Stomach (tissue), 19 donors: ENCODE measurements at places on chromosomes 12 and 14. TPM values are rescaled to one million over a fixed set of nuclear protein-coding genes. Genes with fewer than 3 reads are reported as not detected.

GRCh38 chr14:105398726-105399465 lies 558 bp downstream of the TEX22 start:
- DNase-seq: no peak

DNA sequence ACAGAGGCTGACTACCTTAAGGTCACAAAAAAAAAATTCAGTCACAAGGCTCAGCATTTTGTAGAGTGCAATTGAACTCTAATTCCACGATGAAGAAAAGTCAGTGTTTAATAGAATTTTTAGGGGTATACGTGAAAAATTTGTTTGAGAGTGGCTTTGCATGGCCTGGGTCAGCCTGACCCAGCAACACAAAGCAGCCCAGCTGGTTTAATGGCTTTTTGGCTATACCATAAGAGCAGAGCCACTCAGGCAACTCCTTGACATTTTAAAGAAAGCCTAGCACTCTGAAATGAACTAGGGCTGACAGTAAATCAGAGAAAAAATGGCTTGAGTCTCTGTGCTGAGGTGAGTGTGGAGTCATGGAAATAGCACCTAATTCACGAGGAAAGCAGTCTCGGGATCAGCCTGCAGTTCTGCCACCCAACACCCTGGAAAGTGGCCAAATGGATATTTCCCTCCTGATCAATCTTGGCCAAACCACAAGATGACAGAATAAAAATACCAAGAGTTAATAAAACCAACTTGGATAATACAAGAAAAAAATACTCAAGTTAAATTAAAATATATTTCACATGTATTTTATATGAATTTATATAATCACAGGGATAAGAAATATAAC lies 59.5 kb downstream of the GALNT4 start:
- DNase-seq: no peak

- DNase-seq: no peak
Measured at GRCh38 chr12:98090731-98091130, 424.7 kb upstream of the TMPO start.

SELPLG gene
- 6.1 TPM for total RNA-seq

DNAJC22 gene
- total RNA-seq: 3.1 TPM

DNA sequence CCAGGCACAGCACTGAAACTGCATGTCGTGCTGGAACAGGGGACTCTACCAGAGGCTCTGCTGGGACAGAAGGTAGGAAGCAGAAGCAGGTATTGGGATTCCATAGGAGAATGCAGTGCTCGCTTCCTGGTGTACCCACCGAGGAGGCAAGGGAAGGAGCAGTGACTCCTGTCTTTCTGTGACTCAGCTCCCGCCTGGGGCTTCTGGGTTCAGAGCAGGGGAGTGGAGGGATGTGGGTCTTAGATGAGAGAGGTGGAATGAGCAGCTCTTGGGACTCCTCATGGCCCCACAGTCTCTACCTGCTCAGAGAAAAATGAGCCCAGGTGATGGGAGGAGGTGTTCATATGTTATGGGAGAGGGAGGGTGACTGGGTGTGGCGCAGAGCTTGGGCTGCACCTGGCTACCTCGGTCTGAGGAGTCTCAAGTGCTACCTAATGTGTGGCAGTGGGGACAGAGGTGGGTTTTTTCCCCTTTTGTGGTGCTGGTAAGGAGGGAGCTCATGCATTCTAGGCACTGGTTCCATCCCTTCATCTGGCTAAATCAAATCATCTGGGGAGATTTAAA lies 26.3 kb downstream of the WNT5B start:
- DNase-seq: no peak

- DNase-seq: no peak
Measured at GRCh38 chr12:41174602-41175001, 13.5 kb upstream of the PDZRN4 start.

GRCh38 chr12:131903270-131904255 lies 9.1 kb downstream of the ULK1 start:
- DNase-seq: no peak

GPR84 gene
- total RNA-seq: not detected

DNA sequence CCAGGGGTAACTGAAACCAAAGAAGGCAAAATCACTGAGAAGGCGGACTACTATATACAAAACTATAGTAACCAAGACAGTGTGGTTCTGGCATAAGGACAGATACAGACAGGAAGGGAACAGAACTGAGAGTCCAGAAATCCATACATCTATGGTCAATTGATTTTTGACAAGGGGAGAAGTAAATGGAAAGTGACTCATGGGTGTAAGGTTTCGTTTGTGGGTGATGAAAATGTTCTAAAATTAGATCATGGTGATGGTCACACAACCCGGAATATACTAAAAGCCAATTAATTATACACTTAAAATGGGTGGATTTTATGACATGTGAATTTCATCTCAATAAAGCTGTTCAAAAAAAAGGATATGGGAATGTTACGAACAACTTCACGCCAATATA lies 18.7 kb downstream of the ANGEL1 start:
- no peak for DNase-seq

DNA sequence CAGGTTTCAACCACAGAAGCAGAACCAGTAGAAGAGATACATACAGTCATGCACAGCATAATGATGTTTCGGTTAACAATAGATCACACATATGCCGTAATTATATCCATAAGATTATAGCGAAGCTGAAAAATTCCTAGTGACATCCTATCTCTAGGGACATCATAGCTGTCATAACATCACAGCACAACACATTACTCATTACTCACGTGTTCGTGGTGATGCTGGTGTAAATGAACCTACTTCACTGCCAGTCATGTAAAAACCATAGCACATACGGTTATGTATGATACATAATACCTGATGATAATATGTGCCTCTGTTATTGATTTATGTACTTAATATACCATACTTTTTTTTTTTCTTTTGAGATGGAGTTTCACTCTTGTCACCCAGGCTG lies 44.7 kb downstream of the KLRG1 start:
- no peak for DNase-seq

GRCh38 chr14:65137648-65138307 lies 35.5 kb upstream of the MAX start:
- DNase-seq: no peak

DNA sequence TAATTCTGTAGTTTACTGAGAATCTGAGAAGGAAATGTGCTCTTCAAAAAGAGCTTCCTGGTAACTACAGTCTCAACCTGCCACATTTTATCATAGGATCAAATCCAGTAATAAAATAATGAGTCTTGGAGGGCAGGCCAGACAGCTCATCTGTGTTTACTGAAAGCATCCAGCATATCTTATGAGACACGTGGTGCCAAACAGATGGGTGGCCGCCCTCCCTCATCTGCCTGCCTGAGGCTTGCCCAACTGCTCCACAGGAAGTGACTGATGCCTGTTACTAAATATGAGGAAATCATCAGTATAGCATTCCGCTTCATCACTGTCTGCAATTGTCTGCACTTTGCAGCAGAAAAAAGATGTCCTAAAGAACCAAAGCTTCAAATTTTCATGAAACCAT lies 13.5 kb downstream of the DHRS7 start:
- peak; percentile 59 for DNase-seq

DNA sequence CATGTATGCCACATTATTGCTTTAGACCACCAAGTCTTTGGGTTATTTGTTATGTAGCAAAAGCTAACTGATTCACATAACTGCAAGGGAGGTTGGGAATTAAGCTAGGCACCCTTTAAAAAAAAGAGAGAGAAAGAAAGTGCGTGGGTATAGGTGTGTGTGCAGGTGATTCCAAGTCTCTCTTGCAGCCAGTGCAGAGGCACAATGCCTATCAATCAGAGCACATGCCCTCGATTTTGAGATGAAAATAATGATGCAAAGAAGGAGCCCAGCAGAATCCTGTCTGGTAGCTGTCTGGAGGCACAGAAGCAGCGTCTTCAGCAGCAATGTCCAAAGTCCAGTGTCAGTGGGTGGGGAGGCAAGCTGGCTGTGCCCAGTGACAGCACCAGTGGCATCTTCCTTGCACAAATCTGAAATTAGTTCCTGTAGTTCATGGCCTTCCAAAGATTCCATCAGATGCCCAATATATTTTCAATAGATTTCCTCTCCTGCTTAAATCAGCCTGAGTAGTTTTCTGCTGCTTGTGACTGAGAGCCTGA lies 62.4 kb upstream of the TBPL2 start:
- no peak for DNase-seq

TAS2R13 gene
- 6.7 TPM for total RNA-seq

DNA sequence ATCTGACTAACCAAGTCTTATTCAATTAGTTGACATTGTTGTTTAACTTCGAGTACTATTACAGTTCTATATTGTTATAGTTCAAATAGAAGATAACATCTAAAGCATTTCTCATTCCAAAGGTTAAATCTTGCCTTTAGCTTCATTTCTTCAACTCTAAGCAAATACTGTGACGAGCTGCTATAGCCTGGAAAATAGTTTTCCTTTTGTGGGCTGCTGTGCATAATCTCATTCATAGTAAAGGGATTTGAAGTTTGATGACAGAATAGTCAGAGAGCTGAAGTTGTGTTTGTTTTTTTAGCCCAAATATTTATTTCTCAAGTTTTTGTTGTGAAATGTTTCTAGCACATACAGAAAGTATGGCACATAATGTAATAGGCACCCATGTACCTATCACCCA lies 13.4 kb downstream of the PSEN1 start:
- no peak for DNase-seq

- DNase-seq: peak; percentile 30
Measured at GRCh38 chr12:3752096-3752709, 706 bp downstream of the CRACR2A start.

- DNase-seq: no peak
Measured at GRCh38 chr12:125194163-125194773, 129.0 kb downstream of the AACS start.
